ENCODE measurements at places on chromosomes 4 and X.

GRCh38 chrX:78375894-78376293 lies 48.5 kb upstream of the CYSLTR1 start:
- peak; percentile 51 for DNase-seq

DNA sequence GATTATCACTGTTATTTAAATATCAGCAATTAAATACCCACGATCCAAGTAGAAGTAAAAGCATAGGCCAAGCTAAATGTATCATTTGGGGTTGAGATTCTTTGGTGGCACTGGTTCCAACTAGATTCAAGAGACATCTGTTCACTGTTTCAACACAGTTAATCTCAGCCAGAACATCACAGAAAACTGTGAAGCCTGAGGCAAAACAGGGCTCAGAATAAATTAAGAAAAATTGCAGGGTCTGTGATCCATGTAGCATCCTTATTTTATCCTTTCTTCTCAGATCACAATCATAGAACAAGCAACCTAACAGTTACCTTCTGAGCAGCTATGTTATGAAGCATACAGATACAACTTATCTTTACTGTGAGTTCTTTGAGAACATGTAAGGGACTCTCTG lies 23.7 kb downstream of the YTHDC1 start:
- DNase-seq = no peak

DNA sequence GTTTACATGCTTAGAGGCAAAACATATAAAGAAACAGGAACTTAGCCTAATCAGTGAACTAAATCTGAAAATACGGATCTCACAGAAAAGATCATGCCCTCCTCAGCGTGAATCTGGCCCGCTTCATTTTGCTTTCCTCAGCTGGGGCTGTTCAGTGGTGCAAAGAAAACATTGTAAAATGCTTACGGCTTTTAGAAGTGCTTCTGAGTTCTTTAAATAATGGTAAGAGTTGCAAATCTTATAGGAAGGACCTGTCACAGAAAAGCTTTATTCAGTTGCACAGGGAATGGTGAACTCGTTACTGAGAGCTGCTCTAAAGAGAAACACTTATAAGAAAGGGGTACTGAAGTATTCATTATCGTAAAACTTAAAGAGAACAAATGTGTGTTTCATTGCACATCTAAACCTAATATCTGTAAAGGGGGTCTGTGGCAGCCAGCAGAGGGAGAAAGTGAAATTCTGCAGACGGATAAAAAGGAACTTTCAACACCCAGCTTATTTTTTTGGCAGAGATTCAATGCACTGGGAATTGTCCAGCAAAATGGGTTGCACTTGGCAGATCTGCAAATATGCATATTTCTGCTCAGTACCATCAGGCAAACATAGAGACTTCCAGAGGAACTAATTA lies 139.2 kb upstream of the ANK2 start:
- DNase-seq = peak; percentile 53

DNA sequence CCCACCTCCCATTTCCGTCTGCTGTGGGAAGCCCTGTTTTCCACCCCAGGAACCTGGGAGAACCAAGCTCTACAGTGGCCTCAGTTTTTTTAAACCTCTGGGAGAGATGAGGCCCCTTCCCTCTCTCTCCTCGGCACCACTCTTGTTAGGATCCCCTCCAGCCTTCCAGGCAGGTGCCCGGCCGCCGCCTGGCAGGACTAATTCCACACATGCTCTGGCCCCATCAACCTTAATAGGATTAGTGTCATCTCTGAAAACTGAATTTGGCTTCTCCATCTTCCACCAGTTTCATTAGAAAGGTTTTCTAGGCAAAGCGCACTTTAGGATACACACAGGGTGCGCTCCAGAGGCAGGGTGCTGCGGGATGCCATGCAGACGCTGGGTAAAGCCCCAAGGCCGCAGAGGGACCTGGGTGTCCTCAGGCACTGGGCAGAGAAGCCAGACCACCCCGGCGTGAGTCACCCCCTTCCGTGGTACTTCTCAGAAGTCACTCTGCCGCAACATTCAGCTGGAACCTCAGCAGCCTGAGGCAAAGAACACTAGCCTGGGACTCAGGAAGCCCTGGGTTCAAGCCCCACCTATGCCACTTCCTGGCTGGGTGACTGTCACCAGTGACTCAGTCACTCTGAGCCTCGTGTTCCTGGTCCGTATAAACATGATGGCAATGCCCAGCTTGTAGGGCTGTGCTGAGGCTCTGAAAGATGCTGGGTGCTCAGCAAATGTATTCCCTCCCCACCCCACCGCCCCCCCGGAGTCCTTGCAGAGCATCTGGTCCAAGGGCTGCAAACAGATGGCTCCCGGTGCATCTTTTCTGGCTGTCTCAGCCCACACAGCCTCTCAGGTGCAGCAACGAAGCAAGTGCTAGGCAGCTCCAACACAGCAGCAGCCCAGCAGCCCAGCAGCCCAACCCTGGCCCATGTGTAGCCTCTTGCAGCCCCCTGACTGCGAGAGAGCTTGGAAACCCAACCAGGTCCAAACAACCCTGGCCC lies 29.1 kb downstream of the PPP2R2C start:
- no peak for DNase-seq

GRCh38 chr4:23070848-23071570 lies 378.3 kb downstream of the GBA3 start:
- DNase-seq = no peak

GRCh38 chrX:17067534-17067933 lies 121.1 kb downstream of the REPS2 start:
- no peak for DNase-seq

DNA sequence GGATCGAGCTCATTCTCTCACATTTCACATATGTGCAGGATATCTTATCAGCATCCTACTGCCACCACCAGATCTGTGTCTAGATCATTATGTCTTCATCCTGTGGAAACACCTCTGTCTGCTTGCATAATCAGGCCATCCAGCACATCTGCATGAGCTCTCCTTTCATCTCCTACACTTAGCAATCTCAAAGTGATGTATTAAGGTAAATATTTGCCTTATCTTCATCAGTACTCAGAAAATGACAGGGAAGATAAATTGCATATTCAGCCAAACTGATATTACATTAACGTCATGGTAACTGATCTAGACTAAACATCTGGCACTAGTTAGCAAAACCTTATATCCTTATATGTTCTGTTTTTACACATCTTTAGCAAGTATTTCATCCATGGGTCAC lies 207.3 kb upstream of the PABPC4L start:
- DNase-seq = no peak

- no peak for DNase-seq
Observed at GRCh38 chr4:41039317-41039716, 175.0 kb downstream of the APBB2 start.

- no peak for DNase-seq
Observed at GRCh38 chr4:113435893-113436292, 325.6 kb downstream of the CAMK2D start.

DNA sequence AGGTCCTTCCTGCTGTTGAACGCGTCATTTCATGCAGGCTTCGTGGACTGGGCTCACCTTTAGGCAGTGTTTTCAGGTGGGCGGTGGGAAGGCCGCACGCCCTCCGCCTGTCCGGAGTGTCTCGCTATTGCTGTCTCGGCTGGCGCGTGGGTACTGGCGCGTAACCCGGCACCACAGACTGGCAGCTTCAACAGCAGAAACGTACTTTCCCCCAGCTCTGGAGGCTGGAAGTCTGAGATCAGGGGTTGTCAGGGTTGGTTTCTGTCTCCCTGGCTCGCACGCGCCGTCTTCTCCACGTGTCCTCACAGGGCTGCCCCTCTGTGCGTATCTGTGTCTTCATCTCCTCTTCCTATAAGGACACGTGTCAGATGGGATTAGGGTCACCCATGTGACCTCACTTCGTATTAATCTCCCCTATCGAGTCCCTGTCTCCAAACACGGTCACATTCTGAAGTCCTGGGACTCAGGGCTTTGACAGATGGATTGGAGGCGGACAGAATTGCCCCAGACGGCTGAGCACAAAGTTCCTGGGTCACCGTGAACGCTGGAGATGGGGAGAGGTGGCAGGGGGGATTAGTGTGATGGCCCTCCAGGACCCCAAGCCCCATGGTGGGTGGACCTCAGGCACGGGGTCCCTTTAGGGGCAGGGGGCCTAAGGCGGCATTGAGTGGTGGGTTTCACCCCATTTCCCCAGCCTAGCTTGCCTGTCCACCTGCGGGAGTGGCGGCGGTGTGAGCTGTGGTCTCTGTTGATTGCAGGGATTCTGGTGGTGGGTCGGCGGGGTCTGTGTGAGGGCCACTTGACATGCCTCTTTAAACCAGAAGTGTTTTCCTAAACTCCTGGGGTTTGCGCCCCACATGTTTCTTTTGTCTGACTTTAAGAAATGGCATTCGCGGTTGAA lies 83.4 kb upstream of the LRPAP1 start:
- no peak for DNase-seq

DNA sequence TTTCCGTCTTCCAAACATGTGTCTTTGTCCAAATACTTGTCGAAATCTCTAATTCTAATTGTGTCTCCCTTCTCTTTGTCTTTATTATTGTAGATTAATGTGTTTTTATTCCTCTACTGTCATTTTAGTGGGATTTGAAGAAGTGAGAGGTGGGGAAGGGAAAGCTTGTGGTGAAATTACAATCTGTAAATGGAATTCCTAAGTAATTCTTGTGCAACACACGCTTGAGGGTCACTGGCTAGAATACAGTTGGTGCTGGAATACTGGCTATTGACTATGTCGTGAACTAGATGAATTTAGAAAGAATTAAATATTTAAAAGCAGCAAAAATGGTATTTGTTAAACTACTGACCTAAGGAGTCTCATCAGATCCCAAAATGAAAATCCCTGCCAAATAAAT lies 10.7 kb upstream of the FNIP2 start:
- no peak for DNase-seq

GRCh38 chr4:25722964-25723363 lies 67.3 kb downstream of the SLC34A2 start:
- no peak for DNase-seq

GRCh38 chr4:108350332-108350731 lies 181.6 kb upstream of the LEF1 start:
- DNase-seq = no peak

DNA sequence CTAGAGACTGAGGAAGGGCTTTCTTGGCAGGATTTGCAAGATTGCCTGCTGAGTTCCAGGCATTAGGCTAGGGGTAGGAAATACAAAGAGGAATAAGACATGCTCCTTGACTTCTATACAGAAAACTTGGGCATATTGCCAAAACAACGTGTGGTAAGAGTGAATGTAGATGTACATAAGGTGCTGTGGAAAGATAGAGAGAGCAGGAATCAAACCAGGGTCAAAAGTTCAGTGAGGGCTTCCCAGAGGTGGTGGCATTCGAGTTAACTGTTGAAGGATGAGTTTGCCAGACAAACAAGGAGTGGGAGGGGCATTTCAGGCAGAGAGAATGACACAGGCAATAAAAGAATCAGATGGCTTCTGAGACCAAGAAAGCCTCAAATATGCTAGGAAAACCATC lies 187.9 kb downstream of the KDR start:
- peak; percentile 80 for DNase-seq

GRCh38 chr4:168269896-168270295 lies 48.7 kb downstream of the DDX60 start:
- no peak for DNase-seq

DNA sequence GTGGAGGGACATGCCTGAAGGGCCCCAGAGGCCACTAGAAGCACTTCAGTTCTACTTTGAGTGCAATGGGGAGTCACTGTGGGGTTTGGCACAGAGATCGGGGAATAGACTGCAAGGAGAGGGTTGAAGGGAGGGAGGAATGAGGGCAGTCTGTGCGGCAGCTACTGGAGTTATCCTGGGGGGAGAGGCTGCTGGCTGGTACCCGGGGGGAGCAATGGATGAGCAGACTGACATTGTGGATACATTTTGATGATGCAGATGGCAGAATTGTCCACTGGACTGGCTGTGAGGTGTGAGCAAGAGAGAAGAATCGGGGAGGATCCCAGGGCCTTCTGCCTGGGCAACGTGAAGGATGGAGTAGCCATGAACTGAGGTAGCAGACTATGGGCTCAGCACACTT lies 2.8 kb upstream of the MAMLD1 start:
- no peak for DNase-seq

GRCh38 chr4:137451172-137451825 lies 81.0 kb downstream of the PCDH18 start:
- DNase-seq = no peak

Measured in Kasumi-1 (cell line).